ENCODE measurements at places on chromosomes 4 and X.

DNA sequence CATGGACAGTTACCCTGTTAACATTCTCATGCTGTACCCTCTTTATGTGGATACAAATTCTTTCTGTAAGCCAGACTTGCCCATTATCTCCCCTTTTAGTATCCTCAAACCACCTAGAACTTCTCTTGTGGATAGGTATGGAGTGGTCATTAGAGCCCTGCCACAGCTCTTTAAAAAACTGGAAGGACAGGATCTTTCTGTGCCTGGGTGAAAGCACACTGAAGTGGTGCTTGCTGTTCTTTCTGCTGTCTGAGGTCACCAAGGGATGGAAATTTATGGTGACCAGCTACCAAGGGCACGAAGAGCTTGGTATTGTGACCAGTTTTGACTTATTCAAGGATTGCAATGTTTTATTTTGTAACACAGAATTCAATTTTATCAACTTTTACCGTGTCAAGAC lies 344.2 kb downstream of the CBLL2 start:
- no peak for DNase-seq

- DNase-seq: no peak
Observed at GRCh38 chr4:23889814-23890341, at the start of gene PPARGC1A. TSS of gene PPARGC1A (minus strand) at chr4:23890047. CDS start at chr4:23889957, 90 bp downstream.

- no peak for DNase-seq
Observed at GRCh38 chr4:18025288-18025687, 3.7 kb upstream of the LCORL start.

- DNase-seq: no peak
Observed at GRCh38 chrX:70422851-70423341, at the start of gene GDPD2. TSS of gene GDPD2 (plus strand) at chrX:70423314. CDS start at chrX:70424985, 1,671 bp downstream.

DNA sequence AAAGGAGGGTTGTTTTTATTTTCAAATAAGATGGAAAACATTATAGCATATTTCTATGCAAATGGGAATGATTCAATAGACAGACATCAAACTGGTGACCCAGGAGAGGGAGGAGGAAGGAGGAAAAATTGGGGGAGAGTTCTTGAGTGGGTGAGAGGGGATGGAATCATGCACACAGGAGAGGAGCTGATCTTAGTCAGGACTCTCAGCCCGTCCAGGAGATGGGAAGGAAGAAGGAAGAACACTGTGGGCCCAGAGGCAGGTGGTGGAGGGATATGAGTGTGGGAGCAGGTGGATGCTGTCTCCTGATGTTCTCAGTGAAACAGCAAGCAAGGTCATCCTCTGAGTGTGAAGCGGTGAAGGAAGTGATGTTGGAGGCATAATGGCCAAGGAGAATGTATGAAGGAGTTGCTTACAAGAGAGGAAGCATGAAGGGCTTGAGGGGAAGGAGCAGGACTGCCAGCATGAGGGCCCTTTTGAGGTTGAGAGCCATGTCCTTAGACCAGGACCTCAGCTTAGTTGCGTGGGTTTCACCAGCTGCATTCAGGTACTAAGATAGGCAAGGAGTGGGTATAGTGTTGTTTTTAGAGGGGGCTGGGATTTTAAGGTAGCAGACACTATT lies 161.7 kb upstream of the NAP1L5 start:
- DNase-seq: no peak

DNA sequence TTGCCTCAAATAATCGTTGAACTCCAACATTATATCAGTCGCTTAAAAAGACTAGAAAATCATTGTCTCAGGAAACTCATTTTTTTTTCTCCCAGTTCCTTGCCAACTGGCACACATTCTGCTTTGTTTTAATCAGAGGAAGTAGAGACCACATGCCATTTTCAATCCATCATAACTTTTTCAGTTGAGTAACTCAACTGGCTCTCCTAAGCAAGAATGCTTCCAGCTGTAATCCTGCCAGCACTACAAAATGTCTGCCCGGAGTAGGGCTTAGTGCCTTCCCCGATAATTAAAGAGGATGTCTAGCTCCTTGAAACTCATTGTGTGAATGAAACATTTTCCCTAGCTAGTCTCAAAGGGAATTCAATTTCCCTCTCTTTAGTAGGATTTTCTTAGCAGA lies 33.0 kb downstream of the FREM3 start:
- no peak for DNase-seq

GRCh38 chr4:1212546-1213335 lies 36.2 kb downstream of the CTBP1 start:
- DNase-seq: no peak

GRCh38 chr4:168643111-168643795 lies 146.4 kb downstream of the PALLD start:
- DNase-seq: no peak

GRCh38 chr4:147971116-147971515 lies 239.2 kb downstream of the ARHGAP10 start:
- DNase-seq: no peak

DNA sequence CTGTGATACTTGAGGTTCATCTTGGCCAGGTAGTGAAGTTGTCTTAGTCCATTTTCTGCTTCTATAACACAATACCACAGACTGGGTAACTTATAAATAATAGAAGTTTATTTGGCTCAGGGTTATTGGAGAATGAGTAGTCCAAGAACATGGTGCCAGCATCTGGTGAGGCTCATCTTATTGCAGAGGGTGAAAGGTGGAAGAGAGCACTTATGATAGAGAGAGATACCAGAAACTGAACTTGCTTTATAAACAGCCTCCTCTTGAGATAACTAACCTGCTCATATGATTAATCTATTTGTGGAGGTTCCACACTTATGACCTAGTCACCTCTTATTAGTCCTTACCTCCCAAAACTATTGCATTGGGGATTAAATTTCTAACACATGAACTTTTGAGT lies 1.6 kb downstream of the C4orf51 start:
- no peak for DNase-seq

DNA sequence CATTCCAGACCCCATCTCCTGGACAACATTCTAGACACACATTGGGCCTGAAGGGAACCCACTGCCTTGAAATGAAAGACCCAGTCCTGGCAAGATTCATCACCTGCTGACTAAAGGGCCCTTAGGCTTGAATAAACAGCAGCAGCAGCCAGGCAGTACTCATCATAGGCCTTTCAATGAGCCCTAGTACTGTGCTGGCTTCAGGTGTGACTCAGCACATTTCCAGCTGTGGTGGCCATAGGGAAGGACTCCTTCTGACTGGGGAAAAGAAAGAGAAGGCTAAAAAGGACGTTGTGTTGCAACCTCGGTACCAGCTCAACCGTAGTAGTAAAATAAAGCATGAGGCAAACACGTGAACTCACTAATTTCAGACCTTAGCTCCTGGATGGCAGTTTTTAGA lies 344.0 kb downstream of the ACTRT1 start:
- DNase-seq: no peak

DNA sequence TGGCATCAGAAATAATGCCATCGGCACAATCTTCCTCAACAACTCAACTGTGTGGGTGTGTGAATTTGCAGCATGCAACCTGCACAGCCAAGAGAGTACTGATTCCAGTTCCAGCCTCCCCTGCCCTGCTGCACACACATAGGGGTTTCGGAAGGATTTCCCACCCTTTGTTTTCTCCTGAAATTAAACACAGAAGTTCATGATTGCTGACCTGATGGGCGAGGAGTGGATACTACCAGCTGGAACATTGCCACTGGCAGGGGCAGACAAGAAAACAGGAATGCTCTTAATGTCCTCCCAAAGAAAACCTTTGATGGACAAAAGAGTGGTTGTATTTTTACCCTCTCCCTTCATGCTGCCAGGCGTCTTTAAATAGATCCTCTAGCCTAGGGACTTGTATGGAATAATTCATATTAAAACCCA lies 4.8 kb downstream of the NDP start:
- no peak for DNase-seq

- DNase-seq: no peak
Observed at GRCh38 chrX:55796496-55796895, 78.9 kb downstream of the RRAGB start.

DNA sequence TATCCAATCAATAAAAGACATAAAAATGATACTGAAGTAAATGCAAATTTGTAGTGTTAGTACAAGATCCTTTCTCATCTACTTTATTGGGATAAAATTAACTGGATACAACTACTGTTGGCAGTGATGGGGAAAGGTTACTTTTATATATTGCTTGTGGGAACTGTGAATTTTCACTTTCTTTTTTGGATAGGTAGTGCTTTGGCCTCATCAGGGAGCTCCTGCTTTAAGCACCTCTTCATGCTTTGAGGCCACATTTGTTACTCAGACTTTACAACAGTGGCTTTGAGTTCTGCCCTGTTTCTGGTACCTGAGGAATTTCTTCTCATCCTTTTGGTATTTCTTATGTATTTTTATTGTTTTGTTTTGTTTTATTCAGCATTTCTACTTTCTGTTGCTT lies 316.8 kb upstream of the ZCCHC13 start:
- DNase-seq: no peak

DNA sequence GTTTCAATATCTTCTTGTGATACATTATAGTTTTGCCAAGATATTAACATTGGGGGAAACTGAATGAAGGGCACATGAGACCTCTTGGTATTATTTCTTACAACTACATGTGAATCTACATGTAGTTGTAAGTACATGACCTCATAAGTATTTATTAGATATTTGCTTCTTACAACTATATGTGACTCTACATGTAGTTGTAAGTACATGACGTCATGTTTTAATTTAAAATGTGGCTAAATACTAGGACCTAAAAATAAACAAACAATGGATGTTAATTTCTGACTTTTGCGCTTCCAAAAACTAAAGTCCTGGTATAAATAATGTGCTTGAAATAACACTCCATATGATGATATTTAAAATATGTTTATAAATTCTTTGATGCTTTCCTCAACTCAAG lies 190.2 kb downstream of the CBLL2 start:
- no peak for DNase-seq

GRCh38 chrX:129777218-129778030 lies 2.3 kb upstream of the SASH3 start:
- peak; percentile 70 for DNase-seq

DNA sequence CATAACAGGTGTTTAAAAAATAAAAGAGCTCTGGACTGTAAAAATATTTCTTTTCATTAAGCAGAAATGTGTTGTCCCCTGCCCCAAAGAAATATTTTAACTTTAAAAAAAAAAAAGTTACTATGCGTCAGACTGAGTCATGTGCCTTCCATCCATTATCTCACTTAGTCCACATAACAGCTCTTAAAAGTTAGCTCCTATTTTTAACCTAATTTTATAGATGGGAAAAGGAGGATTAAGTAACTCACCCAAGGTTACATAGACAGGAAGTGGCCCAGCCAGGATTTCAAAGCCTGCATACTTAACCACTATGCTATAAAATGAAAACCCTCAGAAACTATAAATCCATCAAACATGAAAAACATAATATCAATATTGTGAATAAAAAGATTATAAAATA lies 97.7 kb downstream of the MANBA start:
- no peak for DNase-seq

DNA sequence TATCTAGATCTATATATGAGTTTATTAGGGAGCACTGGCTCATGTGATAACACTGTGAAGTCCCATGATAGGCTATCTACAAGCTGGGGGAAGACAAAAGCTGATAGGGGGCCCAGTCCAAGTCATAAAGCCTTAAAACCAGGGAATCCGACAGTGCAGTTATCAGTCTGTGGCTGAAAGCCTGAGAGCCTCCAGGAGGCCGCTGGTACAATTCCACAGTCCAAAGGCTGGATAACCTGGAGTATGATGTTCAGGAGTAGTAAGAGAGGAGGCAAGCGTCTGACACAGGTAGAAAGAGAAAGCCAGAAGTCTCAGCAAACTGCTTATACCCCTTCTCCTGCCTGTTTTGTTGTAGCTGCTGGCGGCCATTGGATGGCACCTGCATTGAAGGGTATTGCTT lies 177.6 kb upstream of the SPRY1 start:
- no peak for DNase-seq

GRCh38 chrX:114508756-114509155 lies 75.1 kb upstream of the HTR2C start:
- DNase-seq: no peak

- DNase-seq: no peak
Observed at GRCh38 chr4:138158746-138159297, 83.3 kb downstream of the SLC7A11 start.

DNA sequence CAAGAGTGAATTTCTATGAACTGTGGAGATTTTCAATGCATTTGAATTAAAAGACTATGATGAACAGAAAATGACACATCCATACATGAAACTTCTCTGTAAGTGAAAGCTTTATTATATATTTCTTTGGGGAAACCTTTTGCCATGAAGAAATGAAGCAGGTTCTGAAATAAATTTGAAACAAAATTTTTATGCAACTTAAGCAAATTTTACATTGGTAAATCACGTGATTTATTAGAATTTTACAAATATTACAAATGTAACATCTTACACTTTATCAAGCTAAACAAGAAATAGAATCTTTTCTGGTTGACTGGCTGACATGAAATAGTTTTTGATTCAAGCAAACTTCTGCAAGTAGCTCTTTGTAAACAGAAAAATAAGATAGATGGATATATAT lies 131.2 kb downstream of the IL1RAPL1 start:
- no peak for DNase-seq

DNA sequence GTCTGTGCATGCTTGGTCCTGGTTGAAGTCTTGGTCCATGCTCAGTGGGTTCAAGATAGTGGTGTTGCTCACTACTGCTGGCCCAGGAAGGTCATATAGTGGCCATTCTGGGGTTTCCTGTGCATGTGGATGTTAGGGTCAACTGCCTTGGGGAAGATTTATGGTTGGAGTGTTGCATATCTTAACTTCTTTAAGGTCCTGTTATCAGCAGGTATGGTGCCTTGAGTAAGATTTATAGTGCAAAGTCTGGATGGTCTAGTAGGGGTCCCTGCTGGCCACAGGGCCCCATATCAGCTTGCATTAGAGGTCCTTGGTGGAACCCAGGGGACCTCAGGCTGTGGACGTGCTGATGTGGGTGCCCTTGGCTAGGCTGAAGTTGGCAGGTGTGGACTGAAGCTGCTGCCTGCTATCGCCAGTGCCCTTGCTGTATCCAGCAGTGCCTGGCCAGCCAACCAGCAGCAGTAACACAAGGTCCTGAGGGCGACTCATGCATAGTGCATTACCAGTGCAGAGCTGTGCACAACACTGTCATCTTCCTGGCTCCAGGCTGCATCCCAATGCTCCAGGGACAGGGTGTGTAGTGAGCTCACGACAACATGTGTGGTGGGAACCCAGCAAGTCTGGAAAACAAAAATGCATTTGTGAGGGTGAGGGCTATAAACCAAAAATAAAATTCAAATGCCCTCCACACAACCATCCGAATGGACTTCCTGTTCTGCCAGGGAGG lies 61.0 kb downstream of the BEX3 start:
- DNase-seq: no peak

- no peak for DNase-seq
Observed at GRCh38 chr4:43837171-43837570, 611.4 kb downstream of the KCTD8 start.

DNA sequence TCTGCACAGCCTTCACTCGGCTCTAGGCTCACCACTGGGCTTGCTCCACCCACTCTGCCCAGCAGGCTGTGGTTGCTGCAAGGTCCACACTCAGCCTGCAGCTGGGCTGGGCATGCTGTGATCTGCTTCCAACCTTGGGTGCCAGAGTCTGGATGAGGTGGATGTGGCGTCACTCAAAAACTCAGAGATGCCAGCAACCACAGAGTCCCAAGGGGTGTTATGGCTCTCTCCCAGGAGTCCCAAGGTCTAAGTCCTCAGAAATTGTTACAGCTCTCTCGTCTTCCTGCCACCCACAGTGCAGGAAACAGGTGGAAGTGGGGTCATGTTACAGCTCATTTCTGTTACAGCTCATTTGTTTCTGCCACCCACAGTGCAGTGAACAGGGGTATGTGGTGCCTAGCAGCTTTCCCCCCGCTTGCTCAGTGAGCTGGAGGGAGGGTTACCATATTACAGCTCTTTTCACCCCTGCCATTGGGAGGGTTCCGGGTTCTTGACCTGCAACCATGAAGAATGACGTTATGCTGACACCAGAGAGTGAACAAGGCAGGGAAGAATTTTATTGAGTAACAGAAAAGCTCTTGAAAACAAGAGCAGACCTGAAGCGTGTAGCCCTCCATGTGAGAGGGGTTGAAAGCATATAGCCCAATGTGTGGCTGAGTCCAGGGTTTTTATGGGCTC lies 893.9 kb downstream of the PCDH7 start:
- DNase-seq: no peak
